ENCODE measurements at places on chromosomes 6 and 20.
A peak's percentile ranks its signal among the peaks of the same experiment; 100 is the strongest.

DNA sequence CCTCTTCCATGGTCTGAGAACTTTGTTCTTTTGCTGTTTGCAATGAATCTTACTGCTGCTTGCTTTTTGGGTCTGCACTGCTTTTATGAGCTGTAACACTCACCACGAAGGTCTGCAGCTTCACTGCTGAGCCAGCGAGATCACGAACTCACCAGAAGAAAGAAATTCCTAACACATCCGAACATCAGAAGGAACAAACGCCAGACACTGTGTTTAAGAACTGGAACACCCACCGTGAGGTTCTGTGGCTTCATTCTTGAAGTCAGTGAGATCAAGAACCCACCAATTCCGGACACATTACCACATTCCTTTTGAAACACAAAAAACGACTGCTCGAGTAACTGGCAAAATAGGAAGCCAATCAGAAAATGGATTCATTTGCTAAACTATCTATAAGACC, 471.8 kb downstream of the TFAP2A start:
- no peak for DNase-seq

DNA sequence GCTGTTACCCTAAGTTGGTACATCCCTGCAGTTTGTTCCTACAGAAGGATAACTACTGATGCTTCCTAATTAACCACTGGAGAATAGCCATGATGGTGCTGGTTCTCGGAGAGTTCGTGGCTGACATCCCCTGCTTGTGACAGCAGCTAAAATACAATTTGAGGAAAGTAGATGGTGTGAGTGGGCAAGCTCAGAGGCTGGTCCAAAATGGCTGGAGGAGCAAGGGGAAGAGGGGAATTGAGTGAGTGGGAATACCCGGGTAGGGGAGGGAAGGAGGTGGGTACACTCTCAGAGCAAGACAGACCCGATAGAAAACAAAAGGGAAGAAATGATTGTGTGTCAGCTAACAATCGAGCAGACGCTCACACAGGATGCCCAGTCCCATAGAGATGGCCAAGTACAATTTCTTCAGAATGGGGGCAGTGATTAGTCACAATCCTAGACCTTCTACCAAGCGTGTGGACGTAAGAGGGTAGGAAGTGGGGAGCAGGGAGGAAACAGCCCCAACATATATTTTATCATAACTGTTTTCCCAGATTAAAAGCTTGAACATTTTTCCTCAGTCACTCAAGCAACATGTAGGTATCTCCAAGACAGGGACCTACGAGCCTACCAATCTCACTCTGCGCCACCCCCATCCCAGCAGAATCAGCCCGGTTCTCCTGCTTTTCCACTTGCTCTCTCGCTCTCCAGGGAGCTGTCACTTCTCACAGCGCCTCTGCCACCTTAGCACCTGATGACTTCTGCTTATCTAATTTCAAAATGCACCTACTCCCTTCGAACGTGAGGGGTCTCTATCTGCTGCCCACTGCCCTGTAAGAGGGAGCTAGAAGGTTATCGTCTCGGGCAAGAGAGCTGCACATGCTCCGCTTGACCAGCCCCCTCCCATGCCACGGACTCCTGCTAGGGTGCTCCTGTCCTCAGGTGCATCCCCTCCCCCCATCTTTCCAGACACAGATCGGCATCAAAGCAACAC, 26.2 kb downstream of the RIPOR2 start:
- no peak for DNase-seq

- peak; percentile 3 for DNase-seq
These were observed 45.2 kb downstream of the SCP2D1 start for GRCh38 chr20:18858816-18859215.

DNA sequence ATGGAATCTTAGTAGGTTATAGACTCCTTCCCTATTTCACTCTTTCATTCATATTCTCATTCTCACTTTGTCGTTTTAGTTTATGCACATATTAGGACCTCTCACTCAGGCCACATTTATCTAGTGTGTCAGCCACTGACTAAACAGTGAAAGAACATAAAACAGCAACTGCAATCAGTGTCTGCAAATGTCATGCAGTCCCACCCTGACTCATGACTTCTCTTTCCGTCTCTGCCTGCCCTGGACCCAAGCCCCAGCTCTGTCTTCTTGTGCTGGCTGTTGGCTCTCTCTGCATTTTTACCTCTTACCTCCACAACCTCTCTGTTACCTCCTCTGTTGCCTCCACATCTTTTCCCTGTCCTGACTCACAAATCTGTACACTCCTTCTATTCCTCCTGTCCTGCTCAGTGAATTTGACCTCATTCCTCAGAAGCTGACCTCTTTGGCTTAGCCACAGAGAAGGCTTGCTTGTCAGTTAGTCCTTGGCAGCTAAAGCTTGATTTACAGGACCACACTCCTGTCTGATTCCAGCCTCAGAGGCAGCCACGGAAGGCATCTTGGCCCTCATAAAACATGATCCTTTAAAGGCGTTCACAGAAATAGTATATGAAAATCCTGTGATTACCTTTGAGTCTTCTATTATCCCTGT, 247.6 kb downstream of the PKHD1 start:
- no peak for DNase-seq

DNA sequence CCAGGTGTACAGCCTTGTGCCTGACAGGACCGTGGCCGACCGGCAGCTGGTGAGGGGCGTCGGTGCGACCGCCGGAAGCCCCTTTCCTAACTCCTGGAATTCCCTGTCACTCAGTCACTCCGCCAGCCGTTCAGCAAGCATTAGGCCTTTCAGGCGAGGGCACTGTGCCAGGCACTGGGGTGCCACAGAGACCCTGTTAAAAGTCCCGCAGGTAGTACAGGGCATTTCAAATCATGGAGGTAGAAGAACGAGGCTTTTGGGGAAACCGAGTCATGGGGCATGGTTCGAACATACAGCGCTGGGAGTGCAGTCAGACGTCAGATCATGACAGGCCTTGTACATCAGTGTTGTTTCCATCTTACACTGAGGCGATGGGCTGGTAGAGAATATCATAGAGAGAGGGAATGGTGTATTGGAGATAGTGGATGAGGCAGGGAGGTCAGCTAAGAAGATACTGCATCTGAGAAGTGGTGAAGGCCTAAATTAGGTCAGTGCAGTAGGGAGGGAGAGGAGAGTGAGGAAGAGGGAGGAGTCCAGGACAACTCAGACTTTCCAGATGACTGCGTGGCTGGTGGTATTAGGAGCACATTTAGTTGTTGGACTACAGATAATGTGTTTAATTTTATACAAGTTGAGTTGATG, 892 bp upstream of the DXO start:
- no peak for DNase-seq

GRCh38 chr6:159777240-159777904, 12.0 kb downstream of the TCP1 start:
- DNase-seq = no peak

DNA sequence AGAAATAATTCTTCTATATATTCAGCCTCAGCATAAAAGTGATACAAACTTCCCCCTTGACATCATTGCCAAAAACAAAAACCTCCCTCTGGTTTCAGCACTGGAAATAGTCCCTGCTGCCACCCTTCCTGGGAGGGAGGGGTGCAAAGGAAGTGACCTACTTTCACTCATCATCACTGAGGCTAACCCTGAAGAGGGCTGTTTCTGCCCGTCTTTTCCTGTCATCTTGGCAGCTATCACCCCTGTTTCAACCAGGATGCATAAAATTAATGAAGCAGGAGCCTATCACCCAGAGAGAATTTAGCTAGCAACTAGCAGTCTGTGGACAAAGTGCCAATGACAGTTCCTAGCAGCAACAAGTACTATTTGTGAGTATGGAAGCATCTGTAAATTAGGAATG, 397.8 kb downstream of the LAMA2 start:
- no peak for DNase-seq

DNA sequence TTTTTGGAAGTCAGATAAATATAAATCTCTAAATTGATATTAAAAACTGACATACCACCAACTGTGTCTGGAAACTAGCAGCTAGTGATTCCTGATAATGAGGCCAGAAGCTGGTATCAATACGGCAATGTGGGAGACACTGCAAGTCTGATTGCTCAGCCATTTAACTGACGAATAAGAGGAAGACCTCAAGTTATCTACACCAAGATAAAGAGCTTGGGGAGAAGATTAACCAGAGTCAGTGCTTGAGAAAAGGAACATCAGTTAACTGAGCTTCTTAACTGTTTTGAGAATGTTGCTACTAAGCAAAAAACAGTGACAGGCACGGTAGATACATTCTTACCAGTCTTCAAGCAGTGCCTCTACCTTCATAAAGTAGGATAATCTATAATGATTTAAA, 140.4 kb upstream of the TENT5A start:
- DNase-seq = no peak

- DNase-seq = no peak
These were observed 10.2 kb downstream of the MYO6 start for GRCh38 chr6:75759207-75759606.

- no peak for DNase-seq
These were observed 1.2 kb downstream of the NKX2-2 start for GRCh38 chr20:21512634-21513180.

DNA sequence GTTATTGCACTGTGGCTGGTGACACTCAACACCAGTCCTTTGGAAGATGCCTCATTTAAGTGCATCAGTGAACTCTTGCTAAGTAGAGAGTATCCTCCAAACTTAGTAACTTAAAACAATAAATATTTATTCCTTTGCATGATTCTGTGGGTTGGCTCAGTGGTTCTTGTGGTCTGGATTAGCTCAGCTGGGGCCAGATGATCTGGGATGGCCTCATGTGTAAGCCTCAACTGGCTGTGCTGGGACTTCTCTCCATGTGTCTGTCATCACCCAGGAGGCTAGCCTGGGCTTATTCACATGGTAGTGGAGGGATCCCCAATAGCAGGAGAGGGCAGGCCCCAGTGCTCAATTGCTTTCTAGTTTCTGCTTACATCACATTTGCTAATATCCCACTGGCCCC, 8.3 kb downstream of the LRRN4 start:
- DNase-seq = no peak

- DNase-seq = no peak
These were observed 9.4 kb downstream of the RING1 start for GRCh38 chr6:33217681-33218080.

GRCh38 chr6:163955756-163956155, 541.2 kb downstream of the QKI start:
- DNase-seq = no peak

DNA sequence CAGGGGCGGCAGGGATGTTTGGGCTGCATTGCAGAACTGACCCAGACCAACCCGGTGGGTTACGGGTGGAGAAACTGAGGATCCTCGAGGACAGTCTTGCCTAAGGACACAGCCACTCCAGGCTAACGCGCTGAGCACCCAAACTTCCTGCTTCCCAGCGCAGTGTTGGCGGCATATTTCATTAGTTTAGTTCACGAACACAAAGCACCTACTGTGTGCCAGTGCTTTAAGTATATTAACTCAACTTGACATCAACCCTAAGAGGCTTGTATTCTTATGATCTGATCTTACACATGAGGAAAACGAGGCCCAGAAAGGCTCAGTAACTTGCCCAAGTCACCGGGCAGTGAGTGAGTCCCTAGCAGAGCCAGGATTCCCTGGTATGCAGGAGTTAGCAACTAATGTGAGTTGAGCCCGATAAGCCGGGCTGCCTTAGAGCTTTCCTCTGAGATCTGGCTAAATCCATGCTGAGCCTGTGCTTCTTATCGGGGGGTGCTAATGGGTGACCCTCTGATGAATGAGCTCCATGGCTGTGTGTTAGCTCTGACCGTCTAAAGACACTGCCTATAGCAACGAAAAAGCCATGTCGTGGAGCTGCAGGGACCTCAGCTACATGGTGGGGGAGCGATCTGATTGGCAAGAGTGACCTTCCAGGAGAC, 92.7 kb downstream of the CD40 start:
- DNase-seq = no peak

DNA sequence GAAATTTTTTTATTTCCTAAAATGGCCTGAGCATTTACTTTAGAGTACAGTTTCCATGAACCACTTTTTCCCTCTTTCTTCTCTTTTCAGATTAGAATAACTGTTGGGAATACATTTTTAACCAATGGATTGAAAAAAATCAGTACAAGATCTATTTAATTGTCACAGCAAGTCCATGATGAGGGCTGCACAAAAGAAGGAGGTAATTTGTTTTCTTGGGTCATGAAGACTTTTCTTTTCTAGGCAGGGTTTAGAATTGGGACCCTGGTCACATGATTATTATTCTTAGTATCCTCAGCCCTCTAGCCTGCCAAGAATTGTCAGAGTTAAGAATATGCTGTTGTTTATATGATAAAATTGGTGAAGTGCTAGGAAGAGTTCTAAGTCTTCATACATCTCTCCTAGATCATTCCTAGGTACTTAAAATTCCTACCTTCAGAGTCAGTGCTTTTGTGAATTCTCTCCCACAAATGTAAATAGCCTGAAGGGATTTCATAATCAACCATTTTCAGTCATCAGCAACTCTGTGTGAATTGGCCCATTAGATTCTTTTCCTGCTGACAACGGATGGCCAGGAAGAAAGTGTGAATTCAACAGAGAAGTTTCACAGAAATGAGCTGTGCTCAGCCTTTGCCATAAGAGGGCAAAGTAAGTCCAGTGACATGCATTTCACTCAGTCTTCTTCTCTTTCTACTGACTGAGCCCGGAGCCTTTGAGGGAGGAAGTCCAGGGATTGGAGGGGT, 32.4 kb upstream of the TPBG start:
- no peak for DNase-seq

- DNase-seq = no peak
These were observed 117.9 kb upstream of the THBS2 start for GRCh38 chr6:169371344-169372127.

GRCh38 chr6:19356692-19357091, 480.5 kb upstream of the ID4 start:
- DNase-seq = no peak

- DNase-seq = no peak
These were observed 188.6 kb downstream of the DTNBP1 start for GRCh38 chr6:15474196-15474595.

- no peak for DNase-seq
These were observed 182.5 kb upstream of the LAMP5 start for GRCh38 chr20:9331707-9332435.

GRCh38 chr6:159110013-159110412, 59.2 kb upstream of the FNDC1 start:
- DNase-seq = peak; percentile 68

DNA sequence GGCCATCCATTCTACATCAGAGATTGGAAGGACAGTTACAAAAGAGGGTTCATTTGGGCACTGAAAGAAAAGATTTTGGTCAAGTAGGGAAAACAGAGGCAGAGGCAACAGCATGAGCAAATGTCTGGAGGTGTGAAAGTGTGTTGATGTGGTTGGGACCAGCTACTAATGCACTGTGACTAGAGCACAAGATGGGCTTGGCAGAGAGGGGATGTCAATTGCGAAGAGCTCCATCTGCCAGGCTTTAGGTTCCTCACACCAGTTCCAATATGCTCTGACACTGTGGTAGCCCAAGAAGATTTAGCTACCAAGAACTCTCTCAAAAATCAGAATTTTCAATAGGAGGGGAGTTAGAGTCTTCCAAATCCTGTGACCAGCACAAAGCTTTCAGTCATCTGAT, 42.1 kb downstream of the TRAF3IP2 start:
- no peak for DNase-seq
